ENCODE measurements at places on chromosomes 7 and 10.

GRCh38 chr10:124627866-124628675 is 116.1 kb downstream of the FAM53B start:
- DNase-seq = no peak

DNA sequence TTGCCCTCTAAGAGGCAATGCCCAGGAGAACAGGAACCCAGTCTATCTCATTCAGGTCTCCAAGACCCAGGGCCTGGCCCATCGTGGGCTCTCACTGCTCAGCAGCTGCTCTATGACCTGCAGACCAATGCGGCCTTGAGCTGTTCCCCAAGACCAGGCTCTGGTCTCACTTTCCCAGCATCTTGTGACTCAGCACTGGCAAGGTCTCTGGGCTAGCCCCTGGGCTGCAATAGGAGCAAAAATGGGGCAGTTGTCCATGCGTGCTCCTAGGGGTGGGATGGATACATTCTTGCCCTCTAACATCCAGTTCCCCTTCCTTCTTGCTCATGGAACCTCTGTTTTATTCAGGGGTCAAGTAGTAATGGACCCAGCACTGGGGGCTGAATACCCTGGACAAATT is 13.5 kb downstream of the GCK start:
- DNase-seq = no peak

DNA sequence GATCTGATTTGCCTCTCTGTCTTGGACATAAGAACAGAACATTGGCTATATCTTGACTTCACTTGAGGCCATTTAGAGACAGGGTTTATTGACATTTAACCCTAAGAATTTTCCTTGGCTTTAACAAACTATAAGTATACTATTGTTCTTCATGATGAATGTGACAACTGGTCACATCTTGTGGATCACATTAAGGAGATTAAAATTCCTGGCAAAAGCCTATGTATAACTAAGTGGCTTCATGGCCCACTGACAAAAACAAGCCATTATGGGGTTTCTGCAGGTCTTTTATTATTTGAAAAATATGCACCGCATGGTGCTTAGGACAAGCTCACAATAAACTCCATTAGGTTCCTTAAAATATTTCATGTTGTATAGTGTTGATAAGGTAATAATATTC is 54.8 kb downstream of the THNSL1 start:
- DNase-seq = no peak

GRCh38 chr10:513393-513792 is 176.1 kb downstream of the DIP2C start:
- no peak for DNase-seq

DNA sequence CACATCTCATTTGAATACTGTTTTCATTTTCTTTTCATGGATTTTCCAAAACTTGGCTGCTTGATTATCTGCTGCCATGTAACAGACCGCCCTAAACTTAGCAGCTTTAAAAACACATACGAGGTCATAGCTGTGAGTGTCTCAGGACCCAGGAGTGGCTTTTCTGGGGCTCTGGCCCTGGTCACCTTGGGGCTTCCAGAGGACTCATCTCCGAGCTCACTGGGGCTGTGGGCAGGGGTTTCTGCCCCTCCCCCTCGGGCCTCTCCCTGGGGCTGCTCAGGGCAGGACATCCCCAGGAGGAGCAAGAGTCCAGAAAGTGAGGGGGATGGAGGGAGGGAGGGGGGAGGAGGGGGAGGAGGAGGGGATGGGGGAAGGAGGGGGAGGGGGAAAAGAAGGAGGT is 77.0 kb downstream of the NKX6-2 start:
- DNase-seq = no peak

GRCh38 chr10:32923849-32924248 is 34.2 kb downstream of the ITGB1 start:
- no peak for DNase-seq

DNA sequence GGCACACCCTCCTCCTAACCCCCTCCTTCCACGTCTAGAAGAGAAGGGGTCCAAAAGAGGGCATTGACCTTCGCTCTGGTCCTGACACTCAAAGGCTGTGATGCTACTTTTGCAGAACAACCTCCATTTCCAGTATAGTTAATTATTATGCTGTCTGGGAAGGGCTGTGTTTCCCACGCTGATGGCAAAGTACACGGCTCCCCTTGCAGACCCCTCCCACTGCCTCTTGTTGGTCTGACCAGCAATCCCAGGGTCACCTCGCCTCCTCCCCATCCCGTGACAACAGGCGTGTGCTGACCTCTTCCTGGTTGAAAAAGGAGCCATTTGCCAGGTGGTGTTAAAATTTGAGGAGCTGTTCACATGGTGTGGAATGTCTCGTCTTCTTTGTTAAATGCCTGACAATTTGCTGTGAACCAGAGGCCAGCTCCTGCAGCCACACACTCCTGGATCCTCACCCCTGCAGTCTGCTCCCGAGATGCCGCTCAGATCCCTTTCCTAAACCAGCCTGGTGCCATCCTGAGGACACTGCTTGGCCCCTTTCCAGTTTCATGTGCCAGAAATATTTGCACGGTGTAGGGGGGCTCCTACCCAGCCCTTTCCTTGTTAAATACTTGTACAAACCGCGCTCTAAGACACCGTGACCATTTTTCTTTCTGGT is 321.7 kb downstream of the WDR37 start:
- no peak for DNase-seq

DNA sequence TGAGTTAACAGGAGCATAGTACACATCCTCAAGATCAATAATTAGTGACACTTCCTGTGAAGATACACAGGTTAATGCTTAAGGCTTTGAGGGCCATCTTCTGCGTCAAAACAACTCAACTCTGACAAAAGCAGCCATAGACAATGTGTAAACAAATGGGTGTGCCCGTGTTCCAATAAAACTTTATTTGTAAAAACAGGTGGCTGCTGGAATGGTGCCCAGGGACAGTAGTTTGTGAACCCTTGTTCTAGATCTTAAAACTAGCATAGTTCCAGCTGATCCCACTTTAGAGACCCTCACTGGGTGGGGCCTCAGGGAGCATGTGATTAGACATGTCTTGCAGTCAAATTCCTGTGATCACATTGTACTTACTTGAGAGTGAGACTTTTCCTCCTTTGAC is 7.8 kb downstream of the OR2A14 start:
- DNase-seq = no peak

DNA sequence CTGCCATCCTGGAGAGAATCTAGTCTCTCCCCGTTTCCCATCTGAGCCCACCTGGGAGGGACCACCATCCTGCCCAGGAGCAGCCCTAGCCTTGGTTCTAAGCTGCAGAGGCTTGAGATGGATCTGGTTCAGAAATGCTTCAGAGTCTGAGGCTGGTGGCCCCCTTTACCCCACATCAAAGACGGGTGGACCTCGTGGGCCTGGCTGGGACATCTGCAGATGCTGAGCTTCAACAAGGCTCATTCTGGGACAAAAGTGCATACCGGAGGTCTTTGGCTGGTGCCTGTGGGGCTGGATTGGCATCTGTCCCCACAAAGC is 4.9 kb upstream of the IRF5 start:
- DNase-seq = no peak

DNA sequence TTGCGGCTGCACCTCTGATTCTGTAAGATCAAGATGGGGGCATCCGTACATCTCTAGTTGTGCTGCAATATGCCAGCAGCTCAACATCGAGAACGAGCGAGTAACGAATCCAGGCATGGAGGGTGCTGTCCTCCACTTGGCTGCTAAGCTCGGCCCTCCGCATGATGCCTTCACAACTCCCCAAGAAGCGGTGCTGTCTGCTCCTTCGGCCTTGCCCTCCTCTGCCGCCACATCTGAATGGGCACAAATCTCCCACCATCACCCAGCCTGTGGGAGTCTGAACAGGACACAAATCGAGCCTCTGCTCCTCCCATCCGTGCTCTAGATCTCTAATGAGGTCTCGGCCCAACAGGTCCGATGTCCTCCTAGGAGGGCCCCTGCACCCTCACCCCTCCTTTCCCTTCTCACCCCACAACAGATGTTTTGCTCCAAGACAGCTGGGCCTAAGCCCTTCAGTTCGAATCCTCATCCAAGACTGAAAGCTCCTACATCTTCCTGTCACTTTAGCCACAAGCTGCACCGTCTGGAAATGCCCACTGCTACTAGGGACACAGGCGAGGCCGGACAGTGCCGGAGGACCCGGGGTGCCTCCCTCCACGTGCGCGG is 86.7 kb downstream of the ZNF33B start:
- DNase-seq = no peak

DNA sequence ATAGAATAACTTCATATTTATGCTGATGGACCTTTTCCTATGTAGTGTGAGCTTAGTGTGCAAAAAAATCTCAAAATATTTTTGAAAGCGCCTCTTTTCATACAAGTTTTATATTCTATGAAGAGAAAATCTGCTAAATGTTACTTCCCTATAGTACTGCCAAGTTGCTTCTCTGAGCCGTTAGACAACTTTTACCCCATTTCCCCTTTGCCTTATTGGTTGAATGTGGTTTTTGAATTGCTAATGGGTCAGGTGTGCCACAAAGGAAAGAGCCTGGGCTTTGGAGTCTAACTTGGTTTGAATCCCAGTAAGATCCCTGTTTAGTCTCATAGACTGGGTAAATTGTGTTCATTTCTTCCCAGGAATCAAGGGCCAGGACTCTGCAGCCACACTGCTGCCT is 261.5 kb downstream of the SNX10 start:
- DNase-seq = no peak

- no peak for DNase-seq
Observed at GRCh38 chr10:46031648-46032532, 1.5 kb upstream of the NCOA4 start.

DNA sequence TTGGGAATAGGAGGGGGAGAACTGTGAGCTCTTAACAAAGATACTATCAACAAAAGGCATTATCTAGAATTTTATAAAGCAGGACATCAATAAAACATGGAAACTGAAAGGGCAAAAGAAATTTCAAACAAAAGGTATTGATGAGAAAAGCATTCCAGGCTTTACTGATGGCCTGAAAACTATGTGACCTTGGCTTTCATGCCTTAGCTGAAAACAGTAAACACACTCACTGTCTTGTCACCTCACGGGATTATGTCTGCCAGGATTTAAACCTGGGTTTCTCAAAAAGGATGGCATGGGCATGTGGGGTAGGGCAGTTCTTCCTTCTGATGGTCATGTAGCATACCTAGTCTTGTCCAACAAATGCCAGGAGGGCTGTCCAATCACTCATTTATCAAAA is 22.9 kb downstream of the DOCK4 start:
- no peak for DNase-seq

DNA sequence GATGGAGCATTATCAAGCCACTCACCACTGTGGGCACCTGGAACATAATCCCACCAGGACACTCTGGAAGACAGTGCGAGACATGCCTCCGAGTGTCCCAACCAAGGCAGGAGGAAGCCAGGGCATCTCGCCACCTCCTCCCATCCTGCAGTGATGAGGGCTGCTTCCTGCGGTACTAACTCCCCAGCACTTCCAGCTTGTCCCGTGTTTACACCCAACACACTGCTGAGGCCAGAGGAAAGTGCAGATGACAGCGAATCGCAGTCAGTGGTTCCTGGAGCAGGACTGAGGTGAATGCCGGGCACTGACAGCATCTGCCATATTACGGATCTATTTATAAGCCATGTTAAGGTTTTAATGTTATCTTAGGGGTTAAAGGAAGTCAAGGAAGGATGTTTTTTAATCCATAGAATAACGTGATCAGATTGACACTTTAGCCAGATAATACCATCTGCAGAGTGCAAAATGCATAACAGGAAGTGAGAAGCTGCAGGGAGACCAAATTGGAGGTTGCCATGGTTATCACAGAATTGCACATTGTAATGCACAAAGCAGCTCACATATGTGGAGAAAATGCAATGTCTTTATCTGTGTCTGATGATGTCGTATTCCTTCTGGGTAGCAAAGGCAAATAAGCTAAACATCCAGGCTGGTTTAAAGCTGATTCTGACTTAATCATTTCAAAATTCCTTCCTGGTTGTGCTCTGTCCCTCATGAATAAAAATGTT is 314.1 kb upstream of the C7orf33 start:
- no peak for DNase-seq

- no peak for DNase-seq
Observed at GRCh38 chr7:94145602-94146001, 141.4 kb upstream of the BET1 start.

DNA sequence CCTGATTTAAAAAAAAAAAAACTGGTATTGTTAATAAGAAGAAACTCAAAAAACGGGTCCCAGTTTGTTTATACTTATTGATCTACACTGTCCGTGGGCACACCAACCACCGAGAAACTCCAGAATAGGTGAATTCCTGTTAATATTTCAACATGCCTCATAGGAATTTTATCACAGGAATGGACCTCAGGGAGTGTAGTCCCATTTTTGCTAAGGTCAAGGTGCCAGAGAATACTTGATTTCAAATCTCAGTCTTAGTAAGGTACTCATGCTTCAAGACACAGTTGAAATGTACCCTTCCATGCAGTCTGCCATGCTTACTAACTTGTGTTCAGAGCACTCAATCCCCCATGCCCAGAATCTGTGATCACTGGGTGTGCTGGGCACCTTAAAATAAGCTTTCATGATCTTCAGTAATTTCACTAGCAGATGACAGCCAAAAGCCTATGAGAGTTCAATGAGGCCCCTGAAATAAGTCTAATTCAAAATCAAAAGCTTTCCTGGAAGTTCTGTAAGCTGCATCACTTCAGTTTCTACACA is 385.7 kb downstream of the TNS3 start:
- no peak for DNase-seq

GRCh38 chr10:62199584-62199983 is 69.1 kb downstream of the RTKN2 start:
- no peak for DNase-seq

- DNase-seq = no peak
Observed at GRCh38 chr7:158454631-158455030, 133.0 kb downstream of the PTPRN2 start.

GRCh38 chr10:89263091-89263490 is 11.5 kb upstream of the LIPA start:
- no peak for DNase-seq

DNA sequence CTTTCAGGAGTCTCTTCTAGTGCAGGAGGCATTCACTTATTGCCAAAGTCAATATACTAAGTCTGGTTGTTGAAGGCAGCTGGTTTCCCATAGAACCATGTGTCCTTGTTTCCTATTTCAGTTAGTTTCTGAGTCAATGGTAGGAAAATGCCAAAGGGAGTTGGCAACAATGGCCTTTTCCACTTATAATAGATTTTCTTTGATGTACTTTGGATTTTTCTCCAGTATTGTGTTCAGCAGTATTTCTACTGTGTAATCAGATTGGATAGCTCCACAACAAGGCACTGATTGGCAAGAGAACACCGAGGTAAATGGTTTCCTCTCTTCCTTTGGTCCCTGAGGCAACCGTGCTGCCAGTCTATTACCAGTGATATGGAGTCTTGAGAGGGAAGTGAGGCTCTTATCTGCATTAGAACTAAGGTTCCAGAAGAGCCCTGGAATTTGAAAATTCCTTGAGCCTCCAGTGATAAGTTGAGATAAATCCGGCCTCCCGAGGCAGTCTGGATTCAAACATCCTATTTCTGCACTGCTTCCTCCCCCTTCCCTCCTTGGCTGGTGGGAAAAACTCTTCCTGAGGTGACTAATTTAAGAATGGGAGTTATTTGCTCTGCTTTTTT is 7.9 kb upstream of the SEPTIN7 start:
- no peak for DNase-seq

GRCh38 chr10:45490277-45490676 is 116.3 kb downstream of the ALOX5 start:
- DNase-seq = no peak

GRCh38 chr10:10017716-10018115 is 1000.0 kb upstream of the CELF2 start:
- DNase-seq = no peak

GRCh38 chr7:22417841-22418240 is 60.9 kb upstream of the RAPGEF5 start:
- no peak for DNase-seq

Measured in fibroblast of skin of left quadriceps (primary cell).